Left renal cortex interstitium (tissue), 4 donors: ENCODE measurements at places on chromosomes 5 and 9.
A peak's percentile ranks its signal among the peaks of the same experiment; 100 is the strongest.

- no peak for DNase-seq
These were observed 272.2 kb downstream of the PRELID2 start for GRCh38 chr5:145562931-145563330.

DNA sequence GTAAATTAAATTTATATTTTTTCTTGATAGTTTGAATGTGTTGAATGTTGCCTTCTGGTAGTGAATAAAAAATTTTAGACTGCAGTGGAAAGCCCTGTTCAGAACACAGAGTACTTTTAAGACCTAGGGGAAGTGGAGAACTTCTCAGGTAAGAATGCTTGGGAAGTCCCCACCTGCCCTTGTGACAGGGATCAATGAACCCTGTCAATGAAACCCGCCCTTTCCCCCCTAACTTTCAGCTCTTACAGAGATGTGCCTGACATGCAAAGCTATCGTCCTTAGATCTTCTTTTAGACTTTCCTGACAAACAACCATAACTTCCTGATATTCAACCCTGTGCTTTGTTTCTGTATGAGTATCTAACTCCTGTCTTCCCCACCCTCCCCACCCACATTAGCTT is 562.7 kb downstream of the TLE4 start:
- DNase-seq = no peak

DNA sequence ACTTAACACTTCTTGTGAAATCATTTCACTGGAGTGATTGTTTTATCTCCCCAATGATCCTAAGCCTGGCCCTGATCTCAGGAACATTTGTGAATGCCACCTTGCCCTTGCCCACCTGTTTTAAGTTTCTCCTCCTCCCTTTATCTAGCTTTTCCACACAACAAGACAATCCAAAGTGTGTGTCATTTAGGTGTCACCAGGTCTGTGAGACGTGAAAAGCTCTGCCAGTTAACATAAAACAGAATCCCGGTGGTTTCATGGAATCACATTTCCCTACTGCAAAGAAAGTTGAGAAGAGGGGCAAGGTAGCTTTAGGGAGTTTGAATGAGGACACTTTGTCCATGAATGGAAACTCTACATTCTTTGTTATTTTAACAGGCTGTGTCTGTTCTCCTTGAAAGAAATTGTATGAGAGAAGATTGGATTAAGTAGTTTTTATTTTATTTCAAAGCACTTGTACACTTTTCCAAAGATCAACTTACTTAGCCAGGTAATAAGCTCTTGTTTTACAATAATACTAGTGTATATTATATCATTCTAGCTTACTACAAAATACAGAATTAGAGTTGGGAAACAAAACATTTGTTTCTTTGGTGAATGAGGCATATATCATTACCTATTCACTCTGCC is 239.0 kb downstream of the ISL1 start:
- DNase-seq = no peak

DNA sequence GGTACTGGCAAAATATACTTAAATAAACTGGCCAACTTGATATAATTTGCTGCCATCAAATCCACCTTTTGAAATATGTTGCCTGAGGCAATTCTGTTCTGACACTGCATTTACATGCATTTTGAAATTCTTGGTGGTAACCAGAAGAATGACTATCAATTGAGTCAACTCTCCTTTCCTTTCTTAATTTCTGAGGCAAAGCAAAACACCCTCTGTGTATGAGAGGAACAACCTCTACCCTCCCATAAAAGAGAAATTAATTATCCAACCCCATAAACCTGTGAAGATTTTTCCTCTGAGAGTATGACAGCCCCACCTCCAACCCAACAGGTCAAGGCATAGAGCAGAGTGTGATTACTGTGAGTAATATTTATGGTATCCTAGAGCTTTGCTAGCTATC is 286.8 kb downstream of the NR2F1-AS1 start:
- no peak for DNase-seq

DNA sequence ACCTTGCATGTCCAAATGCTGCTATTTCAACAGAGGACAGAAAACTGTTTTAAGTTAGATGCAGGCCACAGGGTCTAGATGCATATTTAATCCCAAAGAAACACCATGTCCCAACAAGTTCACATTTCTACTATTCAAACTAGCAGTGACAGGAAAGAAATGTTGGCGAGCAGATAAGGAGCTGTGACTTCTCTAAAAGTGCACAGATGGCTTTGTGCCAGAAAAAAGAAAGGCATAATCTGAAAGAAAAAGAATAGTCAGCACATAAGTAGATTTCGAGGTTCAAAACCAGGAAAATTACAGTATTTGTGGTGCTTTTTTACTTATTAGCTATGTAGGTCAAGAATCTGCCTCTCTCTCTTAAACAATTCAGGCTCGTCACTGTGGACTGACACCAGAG is 178.3 kb downstream of the DNAH5 start:
- DNase-seq = no peak

DNA sequence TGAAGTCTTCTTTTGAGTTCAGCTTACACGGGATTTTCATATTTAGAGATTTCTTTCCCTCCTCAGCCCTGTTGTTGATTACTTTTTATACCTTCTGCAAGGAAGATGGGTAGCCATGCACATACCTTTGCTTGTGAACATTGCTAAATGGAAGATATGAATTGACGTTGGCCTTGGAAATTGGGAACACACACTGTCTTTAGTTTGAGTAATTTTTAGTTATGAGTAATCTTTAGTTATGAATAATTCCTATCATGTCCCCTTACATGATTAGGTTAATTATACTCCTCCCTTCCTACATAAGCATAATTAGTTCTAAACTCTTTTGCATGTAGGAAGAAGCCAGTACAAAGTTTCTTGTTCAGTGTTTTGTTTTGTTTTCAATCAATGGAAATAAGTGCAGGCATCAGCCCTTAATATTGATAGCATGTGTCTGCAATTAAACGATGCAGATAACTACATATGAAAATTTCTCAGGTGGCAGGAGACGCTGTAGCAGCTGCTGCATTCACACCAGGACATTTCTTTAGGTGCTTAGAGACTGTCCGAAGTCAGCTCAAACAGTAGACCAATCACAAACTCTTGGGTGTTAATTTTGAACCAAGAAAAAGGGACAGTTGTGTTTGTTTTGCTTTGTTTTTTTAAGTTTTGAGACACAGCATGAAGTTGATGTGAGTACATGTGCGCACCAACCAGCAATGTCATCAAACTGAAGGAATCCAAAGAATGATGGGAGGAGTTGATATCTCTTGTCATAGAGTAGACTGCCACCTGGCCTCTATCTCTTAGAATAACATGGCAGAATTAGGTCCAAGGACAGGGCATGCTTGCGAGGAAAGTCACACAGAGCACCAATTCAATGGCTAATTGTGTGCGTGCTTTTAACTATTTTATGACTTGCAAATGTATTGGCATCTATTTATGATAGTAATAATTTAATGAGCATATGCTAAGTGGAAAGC is 51.4 kb downstream of the SMARCA2 start:
- no peak for DNase-seq

DNA sequence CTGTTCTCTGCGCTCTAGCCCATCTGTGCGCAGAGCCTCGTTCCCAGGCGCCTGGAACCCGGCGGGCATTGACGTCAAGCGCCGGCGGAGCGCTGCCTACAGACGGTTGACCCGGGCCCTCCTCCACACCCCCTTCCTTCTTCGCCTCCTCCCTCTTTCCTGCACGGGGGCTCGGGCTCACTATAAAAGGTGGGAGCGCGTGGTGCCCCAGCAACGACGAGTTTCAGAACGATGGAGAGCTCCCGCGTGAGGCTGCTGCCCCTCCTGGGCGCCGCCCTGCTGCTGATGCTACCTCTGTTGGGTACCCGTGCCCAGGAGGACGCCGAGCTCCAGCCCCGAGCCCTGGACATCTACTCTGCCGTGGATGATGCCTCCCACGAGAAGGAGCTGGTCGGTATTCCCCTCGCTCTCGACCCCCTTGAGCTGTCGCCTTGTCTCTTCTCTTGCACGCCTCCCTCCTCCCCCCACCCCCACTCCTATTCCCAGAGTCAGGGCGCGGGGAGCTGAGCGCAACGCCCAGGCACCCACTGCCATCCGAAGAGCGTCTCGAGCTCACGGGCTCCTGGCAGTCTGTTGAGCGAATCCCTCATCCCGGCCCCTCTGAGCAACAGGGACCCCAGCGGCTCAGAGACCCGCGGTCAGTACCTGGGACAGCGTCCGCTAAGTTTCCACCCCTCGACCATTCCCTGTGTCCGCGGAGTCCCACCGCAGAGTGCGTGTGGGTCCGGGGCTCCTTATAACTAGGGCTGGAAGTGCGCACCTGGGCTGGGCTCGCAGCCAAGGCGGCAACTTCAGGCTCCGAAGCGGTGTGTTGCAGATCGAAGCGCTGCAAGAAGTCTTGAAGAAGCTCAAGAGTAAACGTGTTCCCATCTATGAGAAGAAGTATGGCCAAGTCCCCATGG is at the start of gene CARTPT:
TSS of gene CARTPT (plus strand) at position 213 of the 902 bp plus-strand sequence. CDS start at position 232, 19 bp downstream.
- peak; percentile 36 for DNase-seq

GRCh38 chr9:92135576-92135975 is 20.4 kb upstream of the SPTLC1 start:
- no peak for DNase-seq

- no peak for DNase-seq
These were observed 41.4 kb upstream of the FAT2 start for GRCh38 chr5:151632524-151632923.

DNA sequence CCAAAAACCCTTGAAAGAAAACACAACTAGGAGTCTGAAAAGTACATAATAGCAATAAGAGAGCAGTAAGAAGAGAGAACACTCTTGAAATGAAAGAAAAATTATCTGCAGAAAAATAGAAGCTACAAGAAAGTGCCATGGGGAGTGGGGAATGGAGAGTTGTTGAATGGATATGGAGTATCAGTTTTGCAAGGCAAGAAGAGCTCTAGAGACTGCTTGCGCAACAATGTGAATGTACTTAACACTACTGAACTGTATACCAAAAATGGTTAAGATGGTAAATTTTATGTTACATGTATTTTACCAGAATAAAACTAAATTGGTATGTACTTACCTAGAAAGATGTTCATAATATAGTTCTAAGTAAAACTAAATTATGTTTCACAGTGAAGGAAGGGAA is 54.8 kb upstream of the RASGRF2 start:
- DNase-seq = no peak

DNA sequence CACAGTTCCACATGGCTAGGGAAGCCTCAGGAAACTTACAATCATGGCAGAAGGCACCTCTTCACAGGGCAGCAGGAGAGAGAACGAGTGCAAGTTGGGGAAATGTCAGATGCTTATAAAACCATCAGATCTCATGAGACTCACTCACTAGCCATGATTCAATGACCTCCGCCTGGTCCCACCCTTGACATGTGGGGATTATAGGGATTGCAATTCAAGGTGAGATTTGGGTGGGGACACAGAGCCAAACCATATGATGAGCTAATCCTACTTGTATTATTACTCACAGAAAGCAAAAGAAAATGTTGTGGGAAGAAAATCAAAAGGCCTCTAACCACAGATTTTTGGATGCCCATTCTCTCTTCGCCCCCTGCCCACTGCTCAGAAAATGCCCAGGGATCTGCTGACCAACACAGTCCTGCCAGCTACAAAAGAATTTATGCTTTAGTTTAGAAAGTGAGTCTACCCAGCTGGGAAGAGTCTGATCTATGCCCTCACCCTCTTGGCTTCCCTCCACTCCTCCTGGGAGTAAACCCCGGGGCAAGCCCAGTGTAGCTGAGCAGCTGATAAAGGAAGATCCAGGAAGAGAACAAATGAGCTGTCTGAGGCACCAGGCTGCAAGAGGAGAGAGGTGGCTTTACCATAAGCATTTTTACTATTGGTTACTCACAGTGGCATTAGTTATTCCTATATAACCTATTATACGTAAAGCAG is 53.1 kb downstream of the RNF130 start:
- DNase-seq = no peak

DNA sequence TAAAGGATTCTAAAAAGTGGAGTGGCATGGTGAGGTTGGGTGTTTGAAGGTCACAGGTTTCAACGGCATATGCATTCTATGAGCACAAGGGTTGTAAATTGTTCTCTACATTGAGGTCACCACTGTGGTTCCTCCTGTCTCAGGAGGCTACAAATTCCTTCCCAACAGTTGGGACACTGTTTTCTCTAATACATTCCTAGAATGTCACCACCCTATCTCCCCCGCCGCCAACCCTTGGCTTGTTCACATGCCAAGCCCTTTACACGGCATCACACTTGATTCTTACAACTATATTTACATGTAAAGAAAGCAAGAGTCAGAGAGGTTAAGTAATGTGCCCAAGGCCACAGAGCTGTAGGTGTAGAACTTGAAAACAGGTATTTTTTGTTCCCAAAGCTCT is 315.1 kb downstream of the RAB3C start:
- no peak for DNase-seq

DNA sequence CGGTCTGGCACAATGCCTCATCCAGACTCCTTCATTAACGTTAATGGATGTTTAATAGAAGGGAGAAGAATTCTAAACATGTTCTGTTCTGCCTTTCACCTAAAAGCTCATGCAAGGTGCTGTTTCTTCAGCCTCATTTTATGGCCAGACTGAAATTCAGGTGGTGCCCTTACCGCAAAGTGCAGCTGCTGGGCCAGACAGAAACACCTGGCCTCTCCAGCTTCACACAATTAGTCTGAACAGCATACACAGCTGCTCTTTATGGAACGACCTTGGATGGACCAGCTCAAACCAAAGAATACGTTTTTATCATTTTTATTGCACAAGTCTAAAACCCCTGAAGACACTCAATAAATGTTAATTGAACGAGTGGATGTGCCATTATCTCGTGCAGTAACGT is 4.6 kb downstream of the SNCAIP start:
- no peak for DNase-seq

- DNase-seq = peak; percentile 52
These were observed 154.9 kb upstream of the VLDLR start for GRCh38 chr9:2466703-2467102.

DNA sequence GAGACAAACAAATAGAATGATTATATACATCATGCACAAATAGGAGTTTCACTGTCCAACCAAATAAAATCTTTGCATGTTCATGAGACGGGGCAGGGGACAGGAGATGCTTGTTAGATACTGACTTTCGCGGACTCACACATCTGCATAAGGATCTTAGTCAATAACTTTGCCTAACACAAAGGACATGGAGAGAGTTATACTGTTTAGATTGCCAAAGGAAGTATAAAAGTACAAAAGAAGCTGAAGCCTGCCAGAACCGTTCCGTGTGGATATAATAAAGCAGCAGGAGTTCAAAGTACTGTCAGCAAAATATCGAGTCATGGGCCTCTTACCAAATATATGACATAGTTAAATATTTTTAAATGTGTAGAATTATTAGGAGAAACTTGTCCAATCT is 1148.4 kb downstream of the EFNA5 start:
- DNase-seq = no peak

DNA sequence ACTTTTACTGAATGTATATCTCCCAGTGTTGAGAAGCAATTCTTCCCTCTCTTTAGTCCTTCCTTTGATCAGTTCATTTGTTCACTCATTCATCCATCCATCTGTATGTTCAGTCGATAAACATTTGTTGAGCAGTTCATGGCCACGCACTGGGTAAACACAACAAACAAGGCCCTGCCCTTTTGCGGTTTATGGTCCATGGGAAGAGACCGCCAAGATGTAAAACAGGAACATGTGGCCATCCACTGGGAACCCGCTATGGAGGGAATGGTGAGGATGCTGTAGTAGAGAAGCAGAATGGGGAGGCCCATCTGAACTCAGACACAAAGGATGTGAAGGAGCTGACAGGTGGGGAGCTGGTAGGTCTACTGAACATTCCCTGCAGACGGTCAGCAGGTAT is 102.7 kb upstream of the SPRY4 start:
- no peak for DNase-seq
